HTR-8/SVneo (cell line): ENCODE measurements at places on chromosomes 1 and 21.

GRCh38 chr1:202145068-202145743 lies 669 bp upstream of the ARL8A start:
- DNase-seq = no peak

GRCh38 chr1:19635646-19636045 lies 8.5 kb upstream of the NBL1 start:
- no peak for DNase-seq

- DNase-seq = no peak
These were observed at the start of gene HSPB7 for GRCh38 chr1:16017461-16018303. TSS of gene HSPB7 (minus strand) at chr1:16018043. CDS start at chr1:16017963, 80 bp downstream.

DNA sequence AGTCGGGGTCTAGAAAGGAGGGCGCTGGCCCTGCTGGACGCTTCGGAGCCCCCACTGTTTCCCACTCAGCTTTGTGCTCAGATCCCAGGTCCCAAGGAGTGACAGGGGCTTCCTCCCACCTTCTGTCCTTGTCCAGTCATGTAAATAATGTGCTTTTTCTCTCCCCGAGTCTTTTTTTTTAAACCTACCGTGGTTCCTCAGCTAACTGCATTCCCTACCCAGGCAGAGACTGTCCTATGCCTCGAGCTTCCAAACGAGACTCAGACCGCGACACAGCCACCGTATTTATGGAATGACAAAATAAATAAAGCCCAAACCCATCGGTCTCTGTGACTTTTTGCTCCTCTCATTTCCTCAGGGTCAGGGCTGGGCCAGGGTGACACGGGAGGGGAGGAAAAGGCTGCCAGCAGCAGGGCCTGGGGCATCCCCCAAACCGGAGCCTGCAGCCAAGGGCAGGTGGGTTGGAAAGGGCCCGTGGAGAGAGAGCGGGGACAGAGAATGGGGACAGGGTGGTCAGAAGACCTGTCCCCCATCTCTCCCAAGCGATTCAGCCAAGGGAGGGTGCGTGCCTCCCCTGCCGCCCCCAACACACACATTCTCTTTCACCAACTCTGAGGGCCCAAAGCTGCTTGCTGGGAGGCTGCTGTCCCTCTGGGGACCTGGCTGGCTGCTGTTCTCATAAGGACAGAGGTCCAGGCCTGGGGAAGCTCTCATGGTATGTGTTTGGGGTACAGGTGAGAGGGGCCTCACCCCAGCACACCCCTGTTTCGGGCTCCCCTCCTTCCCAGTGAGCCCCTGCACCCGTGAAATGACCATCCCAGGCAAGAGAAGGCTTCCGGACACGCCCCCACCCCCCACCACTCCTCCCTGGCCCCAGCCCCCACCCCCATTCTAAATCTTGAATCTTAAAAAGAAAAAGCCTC lies 55.4 kb downstream of the KCNAB2 start:
- DNase-seq = no peak

DNA sequence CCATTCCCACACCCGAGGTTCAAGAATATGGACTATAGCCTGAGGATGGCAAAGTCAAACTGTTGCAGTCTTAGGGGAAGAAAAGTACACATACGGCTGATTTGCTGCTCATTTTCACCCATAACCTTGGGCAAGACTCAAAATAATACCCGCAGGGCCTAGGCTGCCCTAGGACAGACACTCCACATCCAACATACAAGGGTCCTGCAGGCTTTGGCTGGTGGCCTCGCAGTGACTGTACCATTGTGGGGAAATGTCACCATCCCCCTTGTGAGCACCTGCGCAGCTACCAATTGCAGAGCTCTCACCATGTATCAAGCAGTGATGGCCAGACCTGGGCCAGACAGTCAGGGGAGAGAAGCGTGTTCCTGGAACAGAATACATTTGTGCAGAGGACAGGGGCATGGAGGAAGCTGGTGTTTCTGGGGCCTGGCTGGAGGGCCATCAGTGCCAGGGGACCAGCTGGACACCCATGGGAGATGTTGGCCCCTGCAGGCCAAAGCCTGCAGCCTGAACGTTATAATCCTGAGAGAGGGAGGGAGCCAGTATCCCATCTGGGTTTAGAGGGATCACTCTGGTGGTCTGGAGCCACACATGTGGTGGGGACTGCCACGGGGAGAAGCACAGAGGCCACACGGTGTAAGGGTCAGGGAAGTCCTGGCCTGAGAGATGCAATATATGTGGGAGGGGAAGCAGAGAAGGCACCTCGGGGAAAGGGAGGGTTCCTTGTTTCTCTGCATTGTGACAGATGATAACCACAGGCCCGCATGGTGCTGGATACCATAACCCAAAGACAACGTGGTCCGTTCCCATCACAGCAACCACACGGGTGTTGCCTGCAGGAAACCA lies 101.2 kb downstream of the GLIS1 start:
- no peak for DNase-seq

GRCh38 chr1:201771466-201771865 lies 57.5 kb upstream of the IPO9 start:
- no peak for DNase-seq

- DNase-seq = peak; percentile 48
These were observed 51.1 kb downstream of the IER5 start for GRCh38 chr1:181139631-181140061.

- no peak for DNase-seq
These were observed 16.4 kb downstream of the ATP5PO start for GRCh38 chr21:33899199-33899598.

GRCh38 chr21:35882791-35883240 lies 177.5 kb downstream of the SETD4 start:
- DNase-seq = no peak

- no peak for DNase-seq
These were observed 167.2 kb upstream of the POU3F1 start for GRCh38 chr1:38213646-38214434.

DNA sequence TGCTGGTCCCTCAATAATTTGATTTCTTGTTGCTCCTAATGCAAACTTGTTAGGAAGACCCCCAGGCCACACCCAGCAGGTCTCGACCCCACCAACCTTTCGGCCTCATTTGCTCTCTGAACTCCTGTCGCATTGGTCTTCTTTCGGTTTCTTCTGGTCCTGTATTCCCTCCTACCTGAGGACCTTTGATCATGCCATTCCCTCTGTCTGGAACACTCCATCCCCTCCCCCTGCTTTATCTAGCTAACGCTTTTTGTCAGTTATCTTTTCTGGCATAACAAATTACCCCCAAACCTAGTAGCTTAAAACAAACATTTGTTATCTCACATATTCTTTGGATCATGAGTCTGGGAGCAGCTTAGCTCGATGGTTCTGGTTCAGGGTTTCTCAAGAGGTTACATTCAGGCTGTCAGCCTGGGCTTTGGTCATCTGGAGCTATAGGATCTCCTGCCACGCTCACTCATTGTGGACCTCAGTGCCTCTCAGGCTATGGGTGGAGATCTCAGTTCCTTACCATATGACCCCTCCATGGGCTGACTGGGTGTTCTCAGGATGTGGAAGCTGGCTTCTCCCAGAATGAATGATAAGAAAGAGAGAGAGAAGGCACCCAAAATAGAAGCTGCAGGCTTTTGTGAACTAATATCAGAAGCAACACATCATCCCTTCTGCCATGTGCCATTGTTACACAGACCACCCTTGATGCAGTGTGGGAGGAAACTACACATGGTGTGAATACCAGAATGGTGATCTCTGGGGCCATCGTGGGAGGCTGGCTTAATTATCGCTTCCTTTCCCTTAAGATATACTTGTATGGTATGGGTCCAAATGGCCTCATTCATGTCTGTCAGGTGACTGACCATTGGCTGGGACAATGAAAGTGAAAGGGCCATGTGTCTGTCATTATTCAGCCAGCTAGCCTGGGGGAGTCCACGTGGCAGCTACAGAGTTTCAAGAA lies 29.1 kb upstream of the BCAR3 start:
- no peak for DNase-seq

DNA sequence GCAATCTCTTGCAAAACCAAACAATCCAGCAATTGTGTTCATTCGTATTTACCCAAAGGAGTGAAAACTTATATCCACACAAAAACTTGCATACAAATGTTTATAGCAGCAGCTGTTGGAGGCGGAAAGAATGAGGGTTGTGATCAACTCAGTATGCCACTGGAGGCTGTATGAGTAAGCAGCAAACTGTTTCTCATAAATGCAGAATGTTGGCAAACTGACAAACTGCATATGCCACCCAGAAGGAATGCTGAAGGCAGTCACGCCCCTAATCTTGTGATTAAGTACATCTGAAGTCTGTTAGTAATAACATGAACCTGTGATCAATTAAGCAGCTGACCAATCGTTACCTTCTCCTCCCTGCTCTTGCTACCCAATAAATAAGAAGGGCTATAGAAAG lies 60.5 kb upstream of the CR2 start:
- DNase-seq = no peak

GRCh38 chr1:21510885-21511578 lies 1.8 kb downstream of the ALPL start:
- DNase-seq = no peak

GRCh38 chr1:224053456-224053855 lies 60.5 kb upstream of the FBXO28 start:
- DNase-seq = no peak

- no peak for DNase-seq
These were observed 58.1 kb downstream of the CACNA1E start for GRCh38 chr1:181541458-181541857.

DNA sequence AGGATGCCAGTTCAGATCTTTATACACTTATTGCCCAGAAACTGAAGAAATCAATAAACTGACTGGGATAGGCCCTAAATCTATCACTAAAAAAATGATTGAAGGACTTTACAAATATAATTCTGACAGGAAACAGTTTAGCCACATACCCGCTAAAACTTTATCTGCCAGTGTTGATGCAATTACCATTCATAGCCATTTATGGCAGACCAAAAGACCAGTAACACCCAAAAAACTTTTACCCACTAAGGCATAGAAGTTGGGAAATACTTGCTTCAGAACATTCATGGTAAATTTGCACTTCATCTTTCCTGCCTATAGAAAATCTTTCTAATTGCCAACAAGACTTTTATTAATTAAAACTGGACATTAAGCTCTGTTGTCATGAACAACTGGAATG lies 15.0 kb upstream of the GPR25 start:
- DNase-seq = no peak

DNA sequence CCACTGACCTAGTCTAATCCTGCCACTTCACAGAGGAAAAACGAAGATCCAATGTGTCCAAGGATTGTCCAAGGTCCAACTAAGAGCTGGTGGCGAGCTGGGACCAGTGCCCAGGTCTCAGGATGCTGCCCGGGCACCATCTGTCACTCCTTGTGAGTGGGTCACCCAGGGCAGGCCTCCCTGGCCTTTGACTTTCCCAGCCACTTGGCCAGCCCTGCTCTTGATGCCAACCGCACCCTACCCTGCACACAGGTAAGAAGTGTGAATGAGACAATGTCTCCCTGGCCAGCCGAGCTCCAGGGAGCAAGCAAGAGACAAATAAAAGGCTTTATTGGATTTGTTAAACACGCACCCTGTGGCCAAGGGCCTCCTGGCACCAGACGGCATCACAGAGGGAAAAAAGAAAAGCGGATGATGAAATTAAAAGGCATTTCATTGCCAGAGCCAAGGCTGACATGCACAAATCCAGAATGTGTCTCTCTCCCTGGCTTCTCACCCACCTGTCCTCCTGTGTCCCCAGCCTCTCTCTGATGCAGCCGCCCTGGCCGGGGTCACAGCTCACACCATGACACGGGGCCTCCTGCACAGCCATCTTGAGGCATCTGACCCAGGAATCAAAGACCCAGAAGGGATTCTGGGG lies 72.8 kb downstream of the CAMK2N1 start:
- no peak for DNase-seq

DNA sequence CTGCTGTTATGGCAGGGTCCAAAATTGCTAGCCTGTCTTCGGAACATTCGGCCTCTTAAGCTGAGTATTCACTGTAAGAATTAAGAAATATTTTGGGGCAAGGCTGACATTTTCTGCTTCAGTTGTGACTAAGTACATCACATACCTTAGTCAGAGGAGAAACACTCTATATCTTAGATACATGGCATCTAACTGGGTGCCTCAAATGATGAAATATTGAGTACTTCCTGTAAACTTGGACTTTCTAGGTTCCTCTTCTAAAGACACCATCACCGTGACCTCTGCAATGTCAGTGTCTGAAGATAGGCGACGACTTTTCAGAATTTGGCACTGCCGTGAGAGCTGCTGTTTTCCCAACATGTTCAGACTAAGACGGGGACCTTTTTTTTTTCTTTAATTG lies 65.6 kb downstream of the PCBP3 start:
- DNase-seq = no peak

DNA sequence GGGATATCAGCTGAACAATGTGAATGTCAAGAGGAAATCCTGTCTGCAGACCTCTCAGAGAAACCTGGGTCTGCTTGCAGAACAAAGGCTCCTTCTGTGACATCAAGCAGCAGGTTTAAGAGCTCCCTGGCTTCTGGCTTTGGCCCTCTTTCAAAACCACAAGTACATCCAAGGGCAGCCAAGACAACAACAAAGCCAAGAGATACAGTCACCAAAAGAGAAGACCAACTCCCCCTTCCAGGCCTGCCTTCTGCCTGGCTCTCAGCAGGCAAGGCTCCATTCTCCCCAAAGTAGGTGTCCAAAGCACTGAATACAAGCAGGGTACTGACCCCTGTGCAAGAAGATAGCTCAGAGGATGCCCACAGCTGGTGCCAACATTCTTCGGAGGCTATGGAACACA lies 11.5 kb downstream of the BCAR3 start:
- no peak for DNase-seq

DNA sequence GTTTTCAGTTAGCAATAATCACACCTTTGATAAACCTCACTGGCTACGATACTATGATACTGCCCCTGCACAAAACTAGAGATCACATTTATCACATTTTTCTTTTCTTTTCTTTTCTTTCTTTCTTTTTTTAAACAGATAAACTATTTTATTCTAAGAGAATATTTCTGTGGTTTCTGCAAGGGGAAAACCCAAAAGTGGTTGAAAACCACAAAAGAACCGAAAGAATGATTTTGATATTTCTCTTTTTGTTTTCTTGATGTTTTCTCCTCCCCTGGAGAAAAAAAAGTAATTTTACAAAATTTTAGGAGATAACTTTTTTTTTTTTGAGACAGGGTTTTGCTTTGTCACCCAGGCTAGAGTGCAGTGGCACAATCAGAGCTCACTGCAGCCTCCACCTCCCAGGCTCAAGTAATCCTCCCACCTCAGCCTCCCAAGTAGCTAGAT lies 18.4 kb upstream of the FRRS1 start:
- no peak for DNase-seq

DNA sequence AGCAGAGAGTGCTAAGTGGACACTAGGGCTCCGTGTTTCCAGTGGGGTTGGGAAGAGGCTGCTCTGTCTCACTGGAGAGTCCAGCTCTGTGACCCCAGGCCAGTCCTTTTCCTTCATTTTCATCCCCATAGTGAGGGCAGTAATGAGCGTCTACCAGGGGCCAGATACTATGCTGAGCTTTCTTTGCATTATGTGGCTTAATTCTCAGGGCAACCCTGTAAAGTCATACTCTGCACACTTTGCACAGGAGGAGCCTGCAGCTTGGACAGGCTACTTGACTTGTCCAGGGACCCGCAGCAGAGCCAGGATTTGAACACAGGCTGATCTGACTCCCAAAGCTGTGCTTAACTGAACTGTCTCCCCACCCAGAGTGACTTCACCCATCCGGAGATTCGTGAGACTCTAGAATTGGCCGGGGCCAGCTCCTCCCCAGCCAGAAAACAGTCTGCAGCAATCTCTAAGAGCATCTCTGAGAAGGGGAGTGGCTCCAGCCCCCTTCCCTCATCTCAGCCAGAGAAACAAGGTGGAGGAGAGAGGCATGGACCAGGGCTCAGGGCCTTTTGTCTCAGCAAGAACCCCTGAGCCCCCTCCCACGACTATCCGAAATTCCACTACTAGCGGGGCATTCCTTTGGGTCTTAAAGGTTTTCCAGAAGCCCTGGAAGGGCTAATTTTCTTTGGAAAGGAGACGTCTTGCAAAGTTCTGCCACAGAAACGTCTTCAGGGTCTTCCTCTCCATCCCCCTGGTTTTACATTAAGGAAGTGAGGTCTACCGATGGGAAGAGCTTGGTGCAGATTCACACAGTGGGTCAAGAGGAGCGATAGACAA lies 866 bp upstream of the FNDC5 start:
- DNase-seq = no peak
